ENCODE measurements at places on chromosomes 4 and X. TPM values are rescaled to one million over a fixed set of nuclear protein-coding genes. Genes with fewer than 3 reads are reported as not detected.

Gene STBD1
- 9.4 TPM for total RNA-seq

Gene MAGEB2
- not detected for total RNA-seq

Gene FATE1
- not detected for total RNA-seq

Gene NONO
- 208 TPM for total RNA-seq

Gene RFC1
- total RNA-seq: 55.5 TPM

Gene RTL5
- 9.2 TPM for total RNA-seq

Gene MAP9
- 16.2 TPM for total RNA-seq

Gene PHF8
- total RNA-seq: 28.5 TPM

Gene PRKG2
- total RNA-seq: 8.1 TPM

Gene DCX
- not detected for total RNA-seq

Gene HNRNPH2
- 67.1 TPM for total RNA-seq

Gene CT47C1
- total RNA-seq: not detected

Gene MAML3
- 13.1 TPM for total RNA-seq

DNA sequence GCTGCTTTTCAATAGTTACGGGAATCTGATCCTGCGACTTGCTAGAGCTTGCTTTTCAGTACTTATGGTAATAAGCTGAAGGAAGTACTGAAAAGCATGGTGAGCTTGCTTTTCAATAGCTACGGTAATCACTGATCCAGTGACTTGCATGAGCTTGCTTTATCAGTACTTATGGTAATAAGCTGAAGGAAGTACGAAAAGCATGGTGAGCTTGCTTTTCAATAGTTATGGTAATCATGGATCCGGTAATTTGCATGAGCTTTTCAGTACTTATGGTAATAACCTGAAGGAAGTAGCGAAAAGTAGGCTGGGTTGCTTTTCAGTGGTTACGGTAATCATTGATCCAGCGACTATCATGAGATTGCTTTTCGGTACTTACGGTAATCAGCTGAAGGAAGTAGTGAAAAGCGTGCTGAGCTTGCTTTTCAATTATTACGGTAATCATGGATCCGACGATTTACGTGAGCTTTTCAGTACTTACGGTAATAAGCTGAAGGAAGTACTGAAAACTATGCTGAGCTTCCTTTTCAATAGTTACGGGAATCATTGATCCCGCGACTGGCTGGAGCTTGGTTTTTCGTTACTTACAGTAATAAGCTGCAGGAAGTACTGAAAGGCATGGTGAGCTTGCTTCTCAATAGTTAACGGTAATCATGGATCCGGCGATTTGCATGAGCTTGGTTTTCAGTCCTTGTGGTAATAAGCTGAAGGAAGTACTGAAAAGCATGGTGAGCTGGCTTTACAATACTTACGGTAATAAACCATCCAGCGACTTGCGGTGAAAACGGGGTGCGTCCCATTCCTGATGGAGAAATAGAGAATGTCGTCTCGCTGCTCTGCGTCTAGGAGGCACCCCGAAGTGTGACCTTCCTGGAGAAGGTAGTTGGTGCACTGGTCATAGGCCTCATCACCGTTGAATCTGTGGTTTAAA is 6.5 kb downstream of the CRLF2 start:
- peaks cover 16% of the 10 kb centered on the region for H3K4me1 ChIP-seq
- H3K4me3 ChIP-seq: peak overlapping the region; percentile 52
- H3K36me3 ChIP-seq: no peaks in the 10 kb centered on the region
- DNase-seq: no peak

DNA sequence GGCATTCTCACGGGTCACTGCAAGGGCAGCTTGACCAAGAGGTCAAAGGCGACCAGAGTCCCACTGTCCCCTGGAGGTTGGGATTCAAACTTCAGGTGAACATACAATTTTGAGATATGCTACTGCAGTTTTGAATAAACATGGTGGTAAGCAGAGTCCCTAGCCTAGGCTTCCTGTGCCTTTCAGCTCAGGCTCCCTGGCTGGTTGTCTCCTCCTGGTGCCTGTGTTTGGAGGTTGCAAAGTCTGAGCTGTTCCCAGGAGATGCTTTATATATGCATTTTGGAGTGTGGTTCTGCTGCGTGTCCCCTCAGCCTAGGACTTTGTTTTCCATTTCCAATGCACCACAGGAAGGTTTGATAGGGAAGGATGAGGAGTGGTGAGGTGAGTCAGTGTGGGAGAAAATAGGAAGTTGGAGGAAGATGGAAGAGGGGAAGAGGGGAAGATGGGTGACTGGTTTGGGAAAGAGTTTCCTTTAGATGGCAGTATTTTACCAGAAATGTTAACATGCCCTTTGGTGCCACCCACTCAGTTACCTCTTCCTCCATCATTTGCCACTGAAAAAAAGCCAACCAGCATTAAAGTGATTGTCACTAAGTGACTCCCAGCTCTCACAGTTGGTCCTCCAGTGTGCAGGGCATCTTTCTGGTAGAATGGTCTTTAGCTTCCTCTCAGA is 211.7 kb upstream of the AGTR2 start:
- no peaks in the 10 kb centered on the region for H3K4me1 ChIP-seq
- H3K27ac ChIP-seq: no peak overlapping the region
- no peak for DNase-seq
- no peak overlapping the region for H3K4me3 ChIP-seq

DNA sequence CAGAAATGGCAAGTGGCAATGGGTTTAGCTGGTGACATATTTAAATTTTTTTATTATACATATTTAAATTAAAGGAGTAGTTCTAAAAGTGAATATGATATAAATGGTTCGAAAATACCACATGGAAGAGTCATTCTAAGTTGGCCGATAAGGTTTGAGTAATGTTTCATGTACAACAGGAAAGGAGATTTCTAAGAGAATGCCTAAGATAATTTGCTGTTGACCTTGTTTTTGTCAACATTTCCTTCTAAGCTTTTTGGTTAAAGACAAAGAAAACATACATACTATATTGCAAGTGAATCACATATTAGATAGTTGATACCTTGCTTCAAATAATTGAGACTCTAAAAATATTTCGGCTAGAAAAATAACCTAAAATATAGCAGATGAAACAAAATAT is 526.6 kb upstream of the SLIT2 start:
- H3K36me3 ChIP-seq: no peaks in the 10 kb centered on the region
- H3K4me3 ChIP-seq: no peak overlapping the region

GRCh38 chr4:25406081-25406692 is 29.1 kb downstream of the ANAPC4 start:
- DNase-seq: no peak
- peaks cover 99% of the 10 kb centered on the region for H3K36me3 ChIP-seq
- H3K4me1 ChIP-seq: no peaks in the 10 kb centered on the region
- no peaks in the 10 kb centered on the region for H3K27me3 ChIP-seq
- no peak overlapping the region for H3K4me3 ChIP-seq

DNA sequence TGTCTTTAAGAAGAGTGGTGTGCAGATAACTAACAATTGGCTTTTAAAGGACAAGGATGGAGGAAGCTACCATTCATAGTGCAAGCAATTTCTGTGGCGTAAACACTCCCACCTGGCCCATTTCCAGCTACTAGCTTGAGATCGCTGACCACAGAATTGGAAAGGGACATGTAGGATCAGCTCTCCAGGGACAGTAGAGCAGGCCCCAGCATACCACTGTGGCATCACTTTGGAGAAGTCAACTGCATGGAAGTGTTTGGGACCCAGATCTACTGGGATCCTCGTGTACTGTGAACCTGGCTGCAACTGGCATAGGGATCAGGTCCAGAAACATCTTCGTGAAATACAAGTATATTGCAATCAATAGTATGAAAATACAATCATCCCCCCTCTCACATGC is 515.0 kb downstream of the INPP4B start:
- no peak for DNase-seq
- H3K27ac ChIP-seq: peak overlapping the region; percentile 25
- no peaks in the 10 kb centered on the region for H3K27me3 ChIP-seq
- H3K4me1 ChIP-seq: peaks cover 6% of the 10 kb centered on the region

- no peaks in the 10 kb centered on the region for H3K4me1 ChIP-seq
- H3K27ac ChIP-seq: no peak overlapping the region
- no peak for DNase-seq
Measured at GRCh38 chr4:55781812-55782211, 37.8 kb upstream of the EXOC1L start.

Data from upper lobe of right lung (tissue), 1 donor.